ENCODE measurements at places on chromosomes 12 and 14.

GRCh38 chr12:50005175-50005574 is 20.1 kb downstream of the RACGAP1 start:
- no peak for DNase-seq

DNA sequence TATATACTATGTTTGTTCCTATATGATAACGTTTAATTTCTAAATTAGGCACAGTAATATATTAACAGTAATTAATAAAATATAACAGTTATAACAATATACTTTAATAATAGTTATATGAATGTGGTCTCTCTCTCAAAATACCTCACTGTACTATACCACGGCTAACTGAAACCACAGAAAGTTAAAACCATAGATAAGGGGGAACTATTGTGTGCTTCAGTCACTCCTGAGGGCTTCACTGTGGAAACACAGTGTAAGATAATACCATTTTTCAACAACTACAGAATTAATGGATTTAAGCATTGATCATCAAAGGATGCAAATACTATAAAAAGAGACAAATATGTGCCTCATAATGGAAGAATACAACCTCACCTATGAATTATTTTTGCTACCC is 266.4 kb upstream of the RGS6 start:
- DNase-seq, result no peak

GRCh38 chr12:51867371-51867770 is 18.9 kb upstream of the FIGNL2 start:
- no peak for DNase-seq

- peak; percentile 12 for DNase-seq
Observed at GRCh38 chr12:125185740-125186470, 120.7 kb downstream of the AACS start.

DNA sequence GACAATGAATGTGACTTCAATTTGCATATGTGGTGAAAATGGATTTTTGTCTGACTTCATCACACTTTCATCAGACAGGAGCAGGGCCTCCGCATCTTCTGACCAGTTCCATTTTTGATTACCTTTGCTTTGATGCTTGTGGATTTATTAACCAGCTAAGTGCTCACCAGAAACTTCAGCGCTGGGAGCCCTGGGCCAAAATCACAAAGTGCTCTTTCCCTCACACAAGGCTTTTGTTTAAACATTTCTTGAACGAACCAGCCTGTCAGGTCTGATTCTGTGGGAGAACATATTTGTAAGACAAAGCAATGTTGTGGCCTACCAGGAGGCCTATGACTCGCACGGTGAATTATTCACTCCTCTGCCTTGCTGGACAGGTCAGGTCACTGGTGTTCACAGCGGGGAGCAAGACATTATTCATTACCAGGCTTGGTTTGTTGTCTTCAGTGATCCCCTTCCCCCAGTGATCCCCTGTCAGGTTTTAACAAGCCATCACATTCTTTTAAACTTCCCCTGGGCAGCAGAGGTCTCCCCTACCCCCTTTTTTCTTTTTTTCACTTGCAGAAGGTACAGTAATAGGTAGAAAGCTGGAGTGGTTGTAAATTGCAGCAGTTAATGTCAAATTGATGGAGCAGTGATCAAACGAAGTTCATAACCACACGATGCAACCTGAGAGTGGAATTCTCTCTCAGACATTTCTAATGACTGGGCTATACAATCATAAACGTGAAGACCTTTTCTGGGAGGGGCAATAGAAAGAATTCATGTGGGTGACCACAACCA is 167.5 kb upstream of the PRICKLE1 start:
- no peak for DNase-seq

DNA sequence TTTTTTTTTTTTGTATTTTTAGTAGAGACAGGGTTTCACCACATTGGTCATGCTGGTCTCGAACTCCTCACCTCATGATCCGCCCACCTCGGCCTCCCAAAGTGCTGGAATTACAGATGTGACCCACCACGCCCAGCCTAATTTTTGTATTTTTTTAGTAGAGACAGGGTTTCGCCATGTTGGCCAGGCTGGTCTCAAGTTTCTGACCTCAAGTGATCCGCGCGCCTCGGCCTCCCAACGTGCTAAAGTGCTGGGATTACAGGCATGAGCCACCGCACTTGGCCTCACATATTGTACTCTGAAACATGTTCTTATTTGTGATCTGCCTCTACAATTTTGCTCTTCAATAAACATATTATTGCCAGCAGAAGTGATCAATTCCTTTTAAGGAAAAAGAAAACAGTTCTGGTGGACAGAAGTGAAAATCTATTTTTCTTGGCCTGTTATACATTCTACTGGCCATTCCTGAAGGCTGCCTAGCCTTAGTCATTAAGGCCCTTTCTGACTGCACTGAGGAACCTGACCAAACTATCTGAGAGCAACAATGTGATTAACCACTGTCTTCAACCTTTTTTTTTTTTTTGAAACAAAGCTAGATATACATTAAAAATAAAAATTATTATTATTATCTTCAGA is 36.1 kb downstream of the SNX6 start:
- no peak for DNase-seq

All from hematopoietic multipotent progenitor cell treated with erythropoietin and hydrocortisone succinate and interleukin-3 and kit ligand, for 17 days (in vitro differentiated cells).